CD4-positive, alpha-beta T cell treated with Interleukin-6 for 4 hours (primary cell): ENCODE measurements at places on chromosomes 13 and 19.

GRCh38 chr13:30463787-30464495, 1.8 kb downstream of the HMGB1 start:
- DNase-seq = peak; percentile 84

DNA sequence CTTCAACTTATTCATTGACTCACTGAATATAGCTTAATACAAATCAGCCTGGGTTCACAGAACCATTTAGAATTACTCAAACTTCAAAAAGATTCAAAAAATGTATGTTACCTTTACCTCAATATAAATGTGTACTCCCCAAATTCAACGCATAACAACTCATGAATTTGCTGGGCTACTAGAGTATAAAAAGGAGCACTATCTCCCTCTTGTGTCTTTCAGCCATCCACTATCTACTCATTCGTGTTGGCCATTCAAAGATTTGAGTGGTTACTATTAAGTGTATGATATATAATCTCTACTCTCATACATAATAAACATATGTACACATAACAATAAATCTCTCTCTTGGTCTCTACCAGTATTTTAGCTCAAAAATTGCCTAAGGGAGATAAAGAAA, 20.3 kb downstream of the INTS6 start:
- no peak for DNase-seq

- peak; percentile 40 for DNase-seq
These were observed 1.2 kb downstream of the LSM4 start for GRCh38 chr19:18321734-18322102.

DNA sequence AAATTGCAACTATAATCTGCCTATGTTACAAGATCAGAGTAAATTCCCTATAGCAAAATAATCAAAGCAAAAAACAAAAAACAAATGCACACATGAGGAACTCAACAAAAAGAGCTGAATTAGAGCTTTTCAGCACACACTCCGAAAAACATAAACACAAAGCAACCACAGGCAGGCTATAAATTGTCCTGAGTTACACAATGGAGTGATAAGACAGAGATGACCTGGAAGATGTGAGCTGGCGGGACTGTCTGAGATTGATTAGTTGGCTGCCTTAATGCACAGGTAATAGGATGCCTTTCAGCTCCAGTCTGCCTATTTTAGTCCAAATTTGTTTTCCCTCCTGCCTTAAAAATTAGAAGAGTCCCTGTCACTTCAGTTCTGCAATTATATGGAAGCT, 159.0 kb upstream of the FNDC3A start:
- no peak for DNase-seq

GRCh38 chr13:110421696-110422385, 114.8 kb downstream of the COL4A2 start:
- no peak for DNase-seq

DNA sequence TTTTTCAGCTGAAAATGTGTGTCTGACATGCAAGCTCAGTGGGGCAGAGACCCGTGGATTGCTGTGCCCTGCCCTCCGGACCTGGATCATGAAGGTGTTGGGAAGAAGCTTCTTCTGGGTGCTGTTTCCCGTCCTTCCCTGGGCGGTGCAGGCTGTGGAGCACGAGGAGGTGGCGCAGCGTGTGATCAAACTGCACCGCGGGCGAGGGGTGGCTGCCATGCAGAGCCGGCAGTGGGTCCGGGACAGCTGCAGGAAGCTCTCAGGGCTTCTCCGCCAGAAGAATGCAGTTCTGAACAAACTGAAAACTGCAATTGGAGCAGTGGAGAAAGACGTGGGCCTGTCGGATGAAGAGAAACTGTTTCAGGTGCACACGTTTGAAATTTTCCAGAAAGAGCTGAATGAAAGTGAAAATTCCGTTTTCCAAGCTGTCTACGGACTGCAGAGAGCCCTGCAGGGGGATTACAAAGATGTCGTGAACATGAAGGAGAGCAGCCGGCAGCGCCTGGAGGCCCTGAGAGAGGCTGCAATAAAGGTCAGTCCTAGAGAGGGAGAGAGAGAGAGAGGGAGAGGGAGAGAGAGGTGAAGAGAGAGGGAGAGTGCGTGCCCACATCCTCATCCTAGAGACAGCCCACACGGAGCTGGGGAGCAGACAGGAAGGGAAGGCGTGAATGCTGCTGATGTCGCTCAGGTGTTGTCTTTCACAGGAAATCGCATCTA, 5.1 kb upstream of the DCUN1D2 start:
- no peak for DNase-seq

- no peak for DNase-seq
These were observed 23.2 kb upstream of the ZBTB7A start for GRCh38 chr19:4089946-4090345.

DNA sequence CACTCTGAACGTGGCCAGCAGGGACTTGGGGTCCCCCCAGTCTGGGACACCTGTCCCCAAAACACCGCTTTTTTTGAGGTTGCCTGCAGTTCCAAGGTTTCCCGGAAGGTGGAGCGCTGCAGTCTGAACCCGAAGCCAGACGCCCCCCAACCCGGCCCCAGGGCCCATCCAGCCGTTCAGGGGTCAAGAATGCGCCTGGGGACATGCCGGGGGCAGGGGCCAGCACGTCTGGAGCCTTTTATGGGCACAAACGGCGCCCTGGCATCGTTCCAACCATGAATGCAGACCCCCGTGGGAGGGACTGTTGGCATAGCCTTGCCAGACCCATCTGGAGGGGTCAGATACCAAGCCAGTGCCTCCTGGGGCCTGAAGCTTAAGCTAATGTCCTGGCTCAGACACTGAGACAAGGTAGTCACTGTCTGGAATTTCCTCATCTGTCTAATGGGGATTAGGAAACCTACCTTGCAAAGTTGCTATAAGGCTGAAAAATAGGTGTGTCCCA, 6.9 kb downstream of the S1PR5 start:
- DNase-seq = peak; percentile 65

GRCh38 chr19:49157445-49158224, at the start of gene TRPM4:
Gene TRPM4, plus strand, starts transcription at chr19:49157792. Its CDS starts 75 bp downstream, at chr19:49157867.
- peak; percentile 46 for DNase-seq

- DNase-seq = no peak
These were observed 202.4 kb upstream of the EDNRB start for GRCh38 chr13:78121001-78121400.

GRCh38 chr19:38878575-38879399, 712 bp upstream of the RINL start:
- DNase-seq = no peak

DNA sequence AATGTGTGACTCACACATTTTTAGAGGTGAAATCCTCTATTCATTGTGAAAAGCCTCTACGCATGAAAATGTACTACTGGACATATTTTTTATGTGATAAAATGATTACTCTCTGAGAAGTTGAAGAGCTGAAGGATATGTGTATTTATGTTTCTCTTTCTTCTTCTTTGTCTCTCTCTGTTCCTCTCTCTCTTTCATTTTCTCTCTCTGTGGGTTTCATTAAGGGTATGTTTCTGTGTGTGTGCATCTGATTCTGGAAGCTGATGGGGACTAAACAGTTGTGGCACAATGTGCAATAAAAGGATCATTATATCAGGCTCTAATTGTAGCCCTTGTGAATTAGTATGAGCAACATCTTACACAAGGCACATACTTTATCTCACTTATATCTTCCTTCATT, 867.7 kb downstream of the PCDH9 start:
- DNase-seq = no peak

- DNase-seq = no peak
These were observed 4.4 kb downstream of the TM6SF2 start for GRCh38 chr19:19268453-19269385.

GRCh38 chr13:94145966-94146365, 333.5 kb downstream of the DCT start:
- no peak for DNase-seq

DNA sequence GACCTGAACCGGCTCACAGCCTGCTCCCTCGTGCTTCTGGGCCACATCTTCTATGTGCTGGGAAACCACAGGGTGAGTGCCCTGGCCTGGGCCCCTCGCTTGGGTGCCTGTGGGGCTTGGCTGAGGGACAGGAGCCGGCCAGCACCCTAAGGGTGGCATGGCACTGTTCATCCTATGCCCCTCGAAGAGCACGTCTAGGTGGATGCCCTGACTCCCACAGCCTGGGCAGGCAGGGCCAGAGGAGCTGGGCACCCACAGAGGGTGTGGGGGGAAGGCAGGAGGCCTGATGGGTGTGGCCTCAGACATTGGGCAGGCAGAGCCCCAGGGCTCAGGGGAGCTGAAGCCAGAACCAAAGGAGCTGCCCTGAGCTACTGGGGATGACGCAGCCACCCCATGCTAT, 28.7 kb downstream of the MAU2 start:
- DNase-seq = no peak
